Thoracic aorta (tissue), 2 donors: ENCODE measurements at places on chromosomes 6 and 20. TPM values are rescaled to one million over a fixed set of nuclear protein-coding genes. Genes with fewer than 3 reads are reported as not detected.

Gene CD24
- total RNA-seq, result 0.95 TPM

Gene EPB41L1
- total RNA-seq, result 81.1 TPM

Gene CPXM1
- total RNA-seq, result not detected

Gene HSPA1L
- 1.1 TPM for total RNA-seq

Gene MCHR2
- total RNA-seq, result not detected

Gene CDSN
- 1.6 TPM for total RNA-seq

Gene B3GAT2
- total RNA-seq, result not detected

Gene C20orf144
- not detected for total RNA-seq

Gene NKX2-4
- total RNA-seq, result not detected

Gene WDR27
- total RNA-seq, result 48.2 TPM

Gene GPX5
- total RNA-seq, result not detected

Gene KCNK17
- total RNA-seq, result 20.9 TPM

Gene OR2H2
- total RNA-seq, result not detected

Gene RSPO3
- total RNA-seq, result 2.3 TPM

Gene NFATC2
- 11.9 TPM for total RNA-seq

Gene ABHD16B
- not detected for total RNA-seq
